ENCODE measurements at places on chromosomes 2 and 18. TPM values are rescaled to one million over a fixed set of nuclear protein-coding genes. Genes with fewer than 3 reads are reported as not detected.

DNA sequence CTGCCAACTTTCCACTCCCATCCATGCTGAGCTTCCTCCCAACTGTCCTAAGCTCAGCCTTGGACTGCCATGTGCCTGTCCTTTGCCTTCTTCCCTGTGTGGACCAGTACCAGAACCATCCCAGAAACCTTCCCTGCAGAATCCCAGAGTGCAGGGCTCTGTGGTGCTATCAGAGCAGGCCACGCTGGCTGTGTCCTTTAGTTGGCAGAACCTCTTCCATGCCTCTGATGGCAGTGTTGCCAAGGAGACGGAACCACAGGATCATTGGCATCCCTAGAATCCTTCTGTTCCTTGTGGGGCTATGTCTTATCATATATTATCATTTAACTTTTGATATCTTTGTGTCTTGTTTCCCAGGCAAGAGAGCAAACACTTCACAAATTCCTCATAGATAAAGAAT lies 73.0 kb upstream of the NOSTRIN start:
- no peak for DNase-seq

DNA sequence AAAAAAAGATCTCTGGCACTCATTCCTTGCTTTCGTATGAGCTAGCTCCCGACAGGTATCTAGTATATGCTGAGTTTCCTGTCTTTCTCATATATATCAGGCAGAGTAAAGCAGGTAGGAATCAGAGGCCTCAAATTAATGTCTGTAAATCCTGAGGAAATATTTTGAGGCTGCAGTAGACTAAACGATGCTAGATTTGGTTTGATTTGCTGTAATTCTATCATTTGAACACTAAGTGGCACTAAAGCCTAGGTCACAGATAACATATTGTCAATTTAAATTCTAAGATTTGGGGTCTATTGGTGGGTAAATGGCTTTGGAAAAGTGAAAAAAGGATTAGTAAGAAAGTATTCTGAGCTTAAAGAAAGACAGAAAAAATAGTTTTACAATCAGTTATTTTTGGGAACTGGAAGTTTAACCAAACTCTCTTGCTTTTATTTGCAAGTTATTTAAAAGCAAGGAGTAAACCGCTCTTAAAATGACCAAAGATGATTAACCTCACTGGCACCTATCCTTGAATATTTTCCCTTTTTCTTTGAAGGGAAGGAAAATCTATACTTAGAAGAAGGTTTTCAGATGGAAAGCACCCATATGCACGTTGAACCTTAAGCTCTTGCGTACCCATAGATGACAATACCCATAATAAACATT lies 37.6 kb upstream of the SLC4A10 start:
- peak; percentile 18 for DNase-seq

- DNase-seq: no peak
Observed at GRCh38 chr2:191228861-191229260, 16.3 kb upstream of the MYO1B start.

Gene PHLPP1
- 6.5 TPM for polyA plus RNA-seq

- no peak for DNase-seq
Observed at GRCh38 chr2:146077156-146077555, 1557.2 kb upstream of the ZEB2 start.

DNA sequence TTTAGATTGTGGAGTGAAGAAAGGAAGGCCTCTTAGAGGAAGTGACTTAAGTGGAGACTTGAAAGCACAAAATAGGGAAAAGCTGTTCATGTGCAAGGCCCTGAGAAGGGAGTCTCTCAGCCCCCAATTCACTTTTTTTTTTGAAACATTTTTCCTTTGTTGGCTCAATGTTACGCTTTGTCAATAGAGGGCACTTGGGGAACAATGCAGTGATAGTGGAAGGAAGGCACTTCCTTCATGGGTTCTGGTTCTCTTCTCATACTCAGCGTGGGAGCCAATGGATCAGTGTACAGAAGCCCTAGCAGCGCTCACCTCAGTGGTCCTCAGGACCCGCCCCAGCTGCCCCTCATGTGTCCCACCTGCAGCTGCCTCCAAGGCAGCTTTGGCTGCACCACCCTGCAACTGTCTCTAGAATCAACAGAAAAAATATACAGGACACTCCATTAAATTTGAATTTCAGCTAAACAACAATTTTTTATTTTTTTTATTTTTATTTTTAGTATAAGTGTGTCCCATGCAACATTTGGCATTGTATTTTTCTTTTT lies 8.6 kb upstream of the C2orf42 start:
- no peak for DNase-seq

GRCh38 chr2:48278590-48278989 lies 251.4 kb upstream of the STON1 start:
- no peak for DNase-seq

GRCh38 chr2:107325981-107326786 lies 440.2 kb upstream of the ST6GAL2 start:
- DNase-seq: no peak

All from A549 (cell line).